ENCODE measurements at places on chromosomes 4 and X.
A peak's percentile ranks its signal among the peaks of the same experiment; 100 is the strongest.

DNA sequence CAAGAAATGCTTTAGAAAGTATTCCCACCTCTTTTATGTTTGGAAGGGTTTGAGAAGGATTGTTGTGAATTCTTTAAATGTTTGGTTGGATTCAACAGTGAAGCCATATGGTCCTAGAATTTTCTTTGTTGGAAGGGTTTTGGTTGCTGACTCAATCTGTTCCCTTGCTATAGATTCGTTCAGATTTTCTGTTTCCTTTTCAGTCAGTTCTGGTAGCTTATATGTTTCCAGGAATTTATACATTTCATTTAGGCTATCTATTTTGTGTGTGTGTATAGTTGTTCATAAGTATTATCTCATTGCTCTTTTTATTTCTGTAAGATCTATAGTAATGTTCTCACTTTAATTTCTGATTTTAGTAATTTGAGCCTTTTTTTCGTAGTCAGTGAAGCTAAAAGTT, 114.4 kb downstream of the MSN start:
- no peak for DNase-seq

GRCh38 chr4:5186271-5187064, 135.2 kb downstream of the STK32B start:
- DNase-seq: no peak

DNA sequence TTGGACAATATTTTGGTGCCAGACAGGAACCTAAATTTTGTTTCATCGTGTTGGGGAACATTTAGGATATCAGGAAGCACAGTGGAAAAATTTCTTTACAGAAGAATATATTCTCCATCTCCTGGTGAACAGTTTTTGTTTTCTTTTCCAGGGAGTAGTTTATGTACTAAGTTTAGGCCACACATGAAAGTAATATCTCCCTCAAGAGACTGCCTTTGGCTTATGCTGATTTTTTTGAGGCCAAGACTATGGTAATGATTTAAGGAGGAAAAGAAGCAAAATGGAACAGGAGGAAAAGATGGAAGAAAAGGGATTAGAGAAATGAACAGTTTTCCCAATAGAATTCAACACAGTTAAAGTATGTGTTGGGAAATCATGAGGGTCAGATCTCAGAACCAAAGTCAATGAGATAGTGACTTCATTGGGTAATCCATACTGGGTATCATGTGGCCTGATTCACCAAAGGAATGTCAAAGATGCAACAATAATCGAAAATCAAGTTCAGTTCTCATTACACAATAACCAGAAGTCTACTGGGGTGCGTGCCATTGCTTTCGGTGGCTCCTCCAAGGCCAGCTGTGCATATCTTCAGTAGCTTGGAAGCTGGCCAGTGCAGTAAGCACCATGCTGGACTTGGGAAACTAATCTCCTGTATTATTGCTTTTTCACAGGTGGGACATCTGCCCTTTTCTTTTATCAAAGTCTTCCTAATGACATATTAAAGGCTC, 234.8 kb downstream of the COL25A1 start:
- DNase-seq: no peak

- peak; percentile 65 for DNase-seq
These were observed 171.6 kb downstream of the PCDH10 start for GRCh38 chr4:133320576-133321170.

GRCh38 chrX:25503826-25504225, 488.1 kb upstream of the ARX start:
- no peak for DNase-seq

DNA sequence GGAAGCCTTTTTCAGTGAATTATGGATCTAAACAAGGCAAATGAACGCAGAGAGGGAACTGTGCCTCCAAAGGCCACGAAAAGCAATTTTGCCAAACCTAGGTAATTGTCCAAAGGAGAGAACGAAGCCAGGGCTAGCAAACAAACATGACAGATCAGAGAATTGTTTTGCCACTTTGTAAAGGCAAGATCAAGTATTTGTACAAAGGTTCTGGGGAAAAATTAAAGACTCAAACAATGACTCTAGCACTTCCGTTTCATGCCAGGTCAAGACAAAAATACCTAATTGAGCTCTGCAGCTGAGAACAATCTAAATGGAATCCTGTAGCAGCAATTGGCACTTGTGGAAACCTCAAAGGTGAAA, 8.5 kb downstream of the RBM47 start:
- no peak for DNase-seq

GRCh38 chr4:101695176-101695575, 95.4 kb upstream of the BANK1 start:
- DNase-seq: no peak

GRCh38 chr4:74590476-74590875, 145.5 kb downstream of the AREG start:
- no peak for DNase-seq

GRCh38 chr4:5678977-5679376, 29.4 kb downstream of the EVC2 start:
- DNase-seq: no peak

DNA sequence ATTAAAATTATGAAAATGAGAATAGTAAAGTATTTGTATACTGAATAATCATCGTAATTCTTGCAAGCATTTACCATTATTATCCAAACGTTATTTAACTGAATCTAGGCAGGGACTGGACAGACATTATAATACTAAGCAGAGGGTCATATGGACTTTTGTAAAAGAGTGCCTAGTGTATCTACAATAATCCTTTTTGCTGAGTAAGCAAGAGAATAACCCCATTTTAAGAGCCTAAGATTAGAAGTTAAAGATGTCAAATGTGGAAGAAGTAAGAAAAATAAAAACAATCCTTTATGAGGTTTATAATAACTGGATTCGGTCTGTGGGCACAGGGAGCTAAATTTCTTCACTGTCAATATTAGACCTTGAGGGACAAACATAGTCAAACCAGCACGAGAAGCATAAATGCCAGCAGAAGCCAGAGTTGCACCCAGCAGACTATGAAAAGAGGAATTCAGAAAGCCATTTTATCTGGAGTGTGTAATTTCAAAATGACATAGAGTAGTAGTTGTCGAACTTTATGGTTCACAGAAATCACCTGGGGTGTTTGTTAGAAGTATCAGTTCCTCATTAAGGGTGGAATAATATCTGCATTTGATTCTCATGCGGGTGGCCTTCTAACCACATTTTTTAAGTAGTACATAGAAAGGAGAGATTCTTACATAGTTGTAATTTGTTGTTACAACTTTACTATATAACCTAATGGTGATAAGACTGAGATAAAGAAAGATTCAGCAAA, 39.7 kb upstream of the DCLK2 start:
- DNase-seq: no peak

DNA sequence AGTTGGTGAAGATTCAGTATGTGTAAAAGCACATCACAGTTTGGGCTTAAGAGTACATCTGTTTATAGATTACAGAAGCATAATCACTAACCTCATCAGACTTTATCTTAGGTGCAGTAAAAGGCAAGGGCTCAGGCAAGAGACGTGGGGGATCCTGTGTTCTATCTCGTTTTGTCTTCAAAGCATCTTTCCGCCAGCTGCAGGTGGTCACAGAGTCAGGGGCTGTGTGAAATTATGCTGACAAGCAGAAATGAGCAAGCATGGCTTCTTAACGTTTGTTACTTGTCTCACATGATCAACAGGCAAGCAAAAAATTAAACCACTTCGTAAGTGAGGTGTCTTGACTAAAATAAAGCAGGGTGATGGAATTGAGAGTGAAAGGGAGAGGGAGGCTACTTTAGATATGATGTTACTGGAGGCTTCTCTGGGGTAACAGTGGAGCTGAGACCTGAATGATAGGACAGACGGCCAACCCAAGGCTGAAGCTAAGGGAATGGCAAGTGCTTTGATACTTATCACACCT, 1.4 kb upstream of the TEC start:
- DNase-seq: no peak

- no peak for DNase-seq
These were observed at the start of gene PRKX for GRCh38 chrX:3713225-3713936. TSS of gene PRKX (minus strand) at chrX:3713649. CDS start at chrX:3713253, 396 bp downstream.

DNA sequence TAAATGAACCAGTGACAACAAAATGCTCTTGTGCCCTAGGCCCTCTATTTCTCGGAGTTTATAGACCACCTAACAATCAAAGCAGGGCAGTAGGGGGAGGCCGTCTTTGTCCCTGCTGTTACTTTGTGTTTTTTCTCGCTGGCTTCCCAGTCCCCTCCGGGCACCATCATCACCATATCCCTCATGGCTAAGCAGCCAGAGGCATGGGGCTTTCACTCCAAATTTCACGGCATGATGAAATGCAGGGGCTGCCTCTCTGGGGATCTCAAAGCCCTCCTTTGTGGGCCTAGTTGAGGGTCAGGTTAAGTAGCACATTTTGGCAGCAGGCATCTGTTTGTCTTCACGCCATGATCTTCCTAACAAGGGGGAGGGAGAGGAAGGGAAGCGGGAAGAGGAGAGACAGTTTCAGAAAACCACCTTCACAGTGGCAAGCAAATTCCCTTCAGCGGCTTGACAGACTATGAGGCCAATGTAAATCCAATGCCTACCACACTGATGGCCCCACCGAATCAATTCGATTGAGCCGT, 91.9 kb downstream of the ANOS1 start:
- no peak for DNase-seq

- DNase-seq: no peak
These were observed 156.3 kb downstream of the BCOR start for GRCh38 chrX:39941332-39941920.
